Large intestine (tissue), 12 donors: ENCODE measurements at places on chromosomes 6 and 20. TPM values are rescaled to one million over a fixed set of nuclear protein-coding genes. Genes with fewer than 3 reads are reported as not detected.

- no peak overlapping the region for H3K27ac ChIP-seq
- H3K36me3 ChIP-seq, result no peaks in the 10 kb centered on the region
- no peaks in the 10 kb centered on the region for H3K4me1 ChIP-seq
- DNase-seq, result no peak
Observed at GRCh38 chr6:166667796-166668610, 41.0 kb upstream of the RPS6KA2 start.

- DNase-seq, result no peak
- H3K27me3 ChIP-seq, result no peaks in the 10 kb centered on the region
- no peak overlapping the region for H3K4me3 ChIP-seq
Observed at GRCh38 chr20:25499855-25500434, 85.4 kb downstream of the NINL start.

DNA sequence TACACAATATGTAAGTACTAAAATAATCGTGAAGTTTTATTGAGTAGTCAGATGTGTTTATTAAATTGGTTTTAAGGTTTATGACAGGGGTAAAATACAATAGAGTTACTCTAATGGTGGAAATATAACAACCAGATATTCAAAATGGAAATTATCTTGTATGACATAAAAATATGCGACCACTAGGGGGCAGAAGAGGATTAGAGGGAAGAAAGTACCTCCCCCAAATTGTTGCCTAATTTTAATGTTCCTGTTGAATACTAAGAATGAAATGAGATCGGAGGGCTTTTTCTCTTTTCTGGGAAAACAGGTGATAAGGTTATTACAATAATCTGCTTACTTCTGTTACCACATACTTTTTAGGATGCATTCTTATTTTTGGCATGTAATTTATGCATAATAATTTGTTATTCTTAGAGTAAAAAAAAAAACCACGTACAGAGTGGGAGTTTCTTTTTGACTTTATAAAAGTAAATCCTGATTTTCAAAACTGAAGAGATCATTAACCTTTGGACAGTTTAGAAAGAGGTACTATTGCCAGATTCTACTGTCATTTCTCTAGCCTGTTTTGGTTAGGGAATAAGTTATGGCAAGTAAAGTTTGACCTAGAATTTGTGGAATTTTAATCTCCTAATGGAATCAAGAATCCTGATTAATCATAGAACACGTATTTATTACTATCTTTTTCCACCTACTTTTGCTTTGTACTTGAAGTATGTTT is 159.2 kb downstream of the CD109 start:
- peak; percentile 14 for DNase-seq
- H3K36me3 ChIP-seq, result no peaks in the 10 kb centered on the region
- H3K27ac ChIP-seq, result no peak overlapping the region
- H3K4me1 ChIP-seq, result no peaks in the 10 kb centered on the region
- no peak overlapping the region for H3K4me3 ChIP-seq
- no peaks in the 10 kb centered on the region for H3K27me3 ChIP-seq

Gene TULP4
- 25.8 TPM for polyA plus RNA-seq

- H3K36me3 ChIP-seq, result no peaks in the 10 kb centered on the region
- DNase-seq, result peak; percentile 52
- H3K27me3 ChIP-seq, result peaks cover 12% of the 10 kb centered on the region
- H3K4me1 ChIP-seq, result peaks cover 48% of the 10 kb centered on the region
- peak overlapping the region; percentile 79 for H3K27ac ChIP-seq
- H3K4me3 ChIP-seq, result peak overlapping the region; percentile 54
Observed at GRCh38 chr6:167796192-167796981, 30.3 kb upstream of the AFDN start.

Gene C6orf58
- 0.12 TPM for polyA plus RNA-seq
